Kidney tubule cell (primary cell): ENCODE measurements at places on chromosomes 1 and 21.
A peak's percentile ranks its signal among the peaks of the same experiment; 100 is the strongest.

- peak; percentile 18 for DNase-seq
Observed at GRCh38 chr1:20158358-20159070, 19.4 kb downstream of the PLA2G2F start.

DNA sequence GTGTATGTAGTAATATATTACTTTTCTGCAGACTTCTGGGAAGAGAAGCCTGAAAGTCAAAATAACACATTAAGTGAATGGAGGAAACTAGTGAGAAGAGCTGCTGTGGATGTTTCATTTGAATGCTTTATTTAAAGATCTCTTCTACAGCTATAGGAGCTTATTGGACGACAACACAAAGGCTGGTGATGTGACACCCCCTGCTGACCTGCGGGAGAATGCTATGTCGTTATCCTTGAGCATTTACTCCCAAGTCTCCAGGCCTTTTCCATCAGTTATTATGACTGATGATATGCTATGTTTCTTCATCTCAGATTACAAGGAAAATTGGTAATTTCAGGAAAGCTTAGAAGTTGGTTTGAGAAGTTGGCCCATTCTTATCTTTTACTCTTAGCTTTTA, 22.3 kb upstream of the PLA2G4A start:
- DNase-seq = no peak

GRCh38 chr1:57674801-57675200, 250.9 kb upstream of the DAB1 start:
- peak; percentile 46 for DNase-seq

GRCh38 chr1:169491845-169492281, 6.1 kb upstream of the SLC19A2 start:
- peak; percentile 50 for DNase-seq

DNA sequence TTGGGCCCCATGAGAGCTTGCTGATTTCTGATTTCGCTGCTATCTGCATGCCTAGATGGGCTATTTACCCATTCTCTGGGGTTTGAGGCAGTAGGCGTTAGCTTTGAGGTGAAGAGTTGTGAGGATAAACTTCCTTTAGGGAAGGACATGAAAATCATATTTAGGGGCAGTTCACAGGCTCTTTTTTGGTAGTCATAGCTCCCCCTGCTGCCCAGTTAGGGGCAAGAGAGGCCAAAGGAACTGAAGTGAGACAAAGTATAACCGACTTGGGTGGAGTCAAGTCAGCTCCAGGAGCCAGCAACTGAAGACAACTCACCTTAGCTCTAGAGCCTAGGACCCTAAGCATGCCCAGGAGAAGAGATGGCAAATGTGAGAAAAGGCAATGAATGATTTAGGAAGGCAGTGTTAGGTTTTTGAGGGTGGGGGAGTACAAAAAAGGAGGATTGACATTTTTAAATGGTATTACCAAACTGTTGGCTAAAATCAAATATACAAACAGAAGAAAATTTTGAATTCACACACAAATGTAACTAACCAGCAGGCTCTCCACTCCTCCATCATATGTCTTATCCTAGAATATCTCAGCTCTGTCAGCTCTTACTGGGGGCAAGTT, 625.2 kb downstream of the LMO4 start:
- DNase-seq = peak; percentile 81
